ENCODE measurements at places on chromosomes 2 and 18.

GRCh38 chr2:113677330-113677729 is 50.3 kb downstream of the RABL2A start:
- no peak for DNase-seq

DNA sequence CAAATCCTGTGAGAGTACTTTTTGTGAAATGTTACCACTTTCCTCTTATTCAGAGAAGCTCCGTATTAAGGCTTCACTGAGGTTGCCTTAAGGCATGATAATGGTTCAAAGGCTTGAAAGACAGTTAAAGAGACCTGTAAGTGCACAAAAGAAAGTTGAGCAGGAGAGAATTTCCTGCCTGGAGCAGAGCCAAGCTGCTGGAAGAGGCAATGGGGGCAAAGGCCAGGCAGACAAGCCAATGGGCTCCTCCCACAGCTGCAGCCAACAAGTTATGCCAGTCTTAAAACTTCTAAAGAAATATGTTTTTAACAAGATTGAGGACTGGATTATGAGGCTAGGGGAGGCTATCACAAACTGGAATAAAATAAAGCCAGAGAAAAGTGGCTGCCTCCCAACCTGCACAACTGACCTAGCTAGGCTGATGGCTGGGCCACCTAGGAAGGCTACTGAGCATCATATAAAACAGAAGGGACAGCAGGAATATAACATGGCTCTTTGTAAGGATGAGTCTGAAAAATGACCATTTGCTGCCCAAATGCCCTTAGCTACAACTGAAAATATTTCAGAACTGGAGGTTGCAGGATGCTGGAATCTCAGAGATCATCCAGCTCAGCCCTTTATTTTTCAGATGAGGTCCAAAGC is 2.1 kb downstream of the IL1B start:
- DNase-seq, result peak; percentile 14

DNA sequence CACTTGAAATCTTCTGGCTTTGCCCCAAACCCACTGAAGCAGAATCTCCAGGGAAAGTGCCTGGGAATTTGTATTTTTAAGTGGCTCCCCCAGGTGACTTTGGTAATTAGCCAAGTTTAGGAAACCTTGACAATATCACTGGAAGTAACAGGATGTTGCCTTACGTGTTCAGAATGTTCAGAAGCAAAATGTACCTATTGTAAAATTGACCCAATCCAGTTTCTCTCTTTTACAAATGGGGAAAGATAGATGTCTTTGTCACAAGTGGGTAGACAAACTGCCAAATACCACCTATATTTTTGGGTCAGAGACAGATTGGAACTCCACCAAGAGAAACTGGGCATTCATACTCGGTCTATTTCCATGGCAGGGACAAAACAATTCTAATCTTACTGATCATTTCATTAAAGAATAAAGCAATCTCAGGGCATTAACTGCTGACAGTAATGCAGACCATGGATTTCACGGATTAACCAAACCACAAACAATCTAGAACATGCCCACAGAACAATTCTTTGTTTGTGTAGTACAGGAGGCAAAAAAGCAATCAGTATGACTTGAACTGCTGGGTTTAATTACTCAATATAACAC is 255.8 kb downstream of the ERBB4 start:
- no peak for DNase-seq

- peak; percentile 88 for DNase-seq
These were observed 2.1 kb downstream of the ARID5A start for GRCh38 chr2:96538487-96539214.

- no peak for DNase-seq
These were observed 9.3 kb downstream of the MEIS1 start for GRCh38 chr2:66443979-66444861.

- DNase-seq, result no peak
These were observed 191.9 kb upstream of the CRIM1 start for GRCh38 chr2:36163520-36164254.

DNA sequence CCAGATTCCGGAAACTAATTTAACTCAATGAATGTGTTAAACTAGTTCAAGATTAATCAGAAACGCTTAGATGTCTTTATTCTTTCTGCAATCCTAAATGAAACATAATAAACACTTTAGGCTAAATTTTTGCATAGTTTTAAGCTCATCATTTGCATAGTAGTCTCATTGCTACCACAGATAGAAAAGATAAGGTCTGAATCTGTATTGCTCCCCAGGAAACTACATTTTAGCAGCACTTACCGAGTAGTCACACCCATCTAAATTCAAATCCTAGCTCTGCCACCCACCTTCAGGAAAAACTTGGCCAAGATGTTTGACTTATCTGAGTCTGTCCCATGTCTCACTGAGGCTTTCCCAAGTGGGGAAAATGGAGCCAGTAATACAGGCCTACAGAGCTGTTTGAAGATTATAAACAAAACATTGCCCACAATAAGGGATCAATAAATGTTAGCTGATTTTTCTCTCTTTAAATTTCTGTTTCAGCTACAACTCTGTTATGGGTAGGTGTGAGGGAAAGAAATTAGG is 87.0 kb downstream of the GALNT3 start:
- no peak for DNase-seq

DNA sequence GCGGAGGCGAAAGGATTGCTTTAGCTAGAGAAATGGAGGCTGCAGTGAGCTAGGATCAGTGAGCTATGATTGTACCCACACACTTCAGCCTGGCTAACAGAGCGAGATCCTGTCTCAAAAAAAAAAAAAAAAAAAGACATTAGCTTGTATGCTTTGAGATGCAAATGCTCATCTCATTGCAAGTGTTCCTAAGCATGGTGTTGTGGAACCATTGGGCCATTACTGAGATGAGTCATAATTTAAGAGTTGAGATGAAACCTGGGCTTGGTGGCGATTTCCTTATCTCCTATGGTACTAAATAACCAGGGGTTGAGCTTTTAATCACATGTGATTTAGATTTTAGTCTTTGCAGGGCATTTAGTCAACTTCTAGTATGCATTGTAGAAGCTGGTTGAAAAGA is 2.2 kb downstream of the PLEKHA3 start:
- DNase-seq, result no peak

GRCh38 chr18:23730857-23731256 is 41.6 kb downstream of the LAMA3 start:
- DNase-seq, result no peak

- no peak for DNase-seq
These were observed 295.2 kb downstream of the PARD3B start for GRCh38 chr2:204840504-204840903.

DNA sequence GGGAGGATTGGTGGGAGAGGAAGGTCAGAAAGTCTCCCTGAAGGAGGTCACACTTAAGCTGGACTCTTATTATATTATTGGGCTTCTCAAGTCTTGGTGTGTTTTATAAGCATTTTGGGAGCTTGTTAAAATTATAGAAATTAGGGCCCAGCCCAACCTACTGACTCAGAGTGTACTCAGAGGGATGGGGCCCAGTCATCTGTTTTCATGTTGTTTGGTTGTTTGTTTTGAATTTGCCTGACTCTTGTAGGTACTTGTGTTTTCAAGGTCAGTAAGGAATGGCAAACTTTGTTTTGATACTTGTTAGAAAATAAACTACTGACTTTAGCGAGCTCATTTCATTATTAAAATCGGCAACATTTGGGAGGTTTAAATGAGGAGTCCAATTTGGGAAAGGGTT is 152.0 kb downstream of the INSIG2 start:
- no peak for DNase-seq

DNA sequence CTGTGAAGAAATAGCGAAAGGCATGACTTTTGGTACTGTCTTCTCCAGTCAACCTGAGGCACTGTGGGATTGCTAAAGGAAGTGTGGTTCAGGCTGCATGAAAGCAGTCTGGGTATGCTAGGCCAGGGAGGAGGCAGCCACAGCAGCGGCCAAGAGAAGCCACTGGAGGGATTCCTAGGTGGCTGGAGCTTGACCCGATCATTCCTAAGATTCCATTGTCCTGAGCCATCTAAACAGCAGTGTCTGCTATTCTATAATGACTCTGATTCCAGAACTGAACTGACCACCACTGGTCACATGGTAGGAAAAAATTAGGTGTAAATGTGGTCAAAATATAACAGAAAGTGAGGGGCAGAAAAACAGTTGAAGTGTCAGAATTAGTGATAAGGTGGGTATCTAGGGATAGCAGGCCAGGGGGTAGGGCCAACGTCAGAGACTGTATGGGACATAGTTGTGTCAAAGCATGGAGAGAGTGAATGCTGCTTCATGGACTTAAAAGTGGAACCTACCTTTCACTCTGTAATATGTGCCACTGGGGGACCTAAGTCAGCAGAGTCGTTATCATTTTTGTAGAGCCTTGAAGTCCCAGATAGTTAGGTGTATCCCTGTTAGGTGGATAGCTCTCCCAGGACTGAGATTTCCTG is 204.6 kb downstream of the CTNNA2 start:
- DNase-seq, result no peak

DNA sequence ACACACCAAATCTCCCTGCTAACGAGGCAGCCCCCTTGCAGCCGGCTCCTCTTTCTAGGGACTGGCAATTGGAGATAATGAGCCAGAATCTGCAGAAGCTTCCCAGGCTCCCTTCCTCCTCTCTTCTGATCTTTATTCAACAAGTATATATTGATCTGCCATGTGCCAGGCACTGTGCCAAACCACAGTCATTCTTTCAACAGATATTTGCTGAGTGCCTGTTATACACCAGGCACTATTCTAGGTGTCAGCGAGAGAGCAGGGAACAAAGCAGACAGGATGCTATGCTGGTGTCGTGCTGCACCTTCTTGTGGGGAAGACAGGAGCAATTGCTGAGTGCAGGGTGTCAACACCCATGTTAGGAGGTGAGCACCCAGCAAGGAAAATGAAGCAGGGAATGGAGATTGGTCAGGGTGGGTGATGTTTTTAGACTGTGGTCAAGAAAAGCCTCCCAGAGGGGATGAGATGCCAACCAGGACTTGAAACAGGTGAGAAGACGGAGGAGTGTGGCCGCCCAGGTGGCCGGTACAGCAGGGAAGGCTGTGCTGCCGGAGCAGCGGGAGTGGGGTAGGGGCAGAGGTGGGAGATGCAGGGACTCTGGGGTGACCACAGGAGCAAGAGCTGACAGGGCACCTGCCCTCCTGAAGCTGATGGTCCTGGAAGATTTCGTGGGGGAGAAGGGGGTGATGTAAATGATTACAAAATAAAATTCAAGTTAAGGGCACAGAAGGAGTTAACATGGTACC is 307.6 kb upstream of the RAB12 start:
- peak; percentile 24 for DNase-seq

- DNase-seq, result no peak
These were observed 152.8 kb upstream of the CWC22 start for GRCh38 chr2:180159921-180160320.

DNA sequence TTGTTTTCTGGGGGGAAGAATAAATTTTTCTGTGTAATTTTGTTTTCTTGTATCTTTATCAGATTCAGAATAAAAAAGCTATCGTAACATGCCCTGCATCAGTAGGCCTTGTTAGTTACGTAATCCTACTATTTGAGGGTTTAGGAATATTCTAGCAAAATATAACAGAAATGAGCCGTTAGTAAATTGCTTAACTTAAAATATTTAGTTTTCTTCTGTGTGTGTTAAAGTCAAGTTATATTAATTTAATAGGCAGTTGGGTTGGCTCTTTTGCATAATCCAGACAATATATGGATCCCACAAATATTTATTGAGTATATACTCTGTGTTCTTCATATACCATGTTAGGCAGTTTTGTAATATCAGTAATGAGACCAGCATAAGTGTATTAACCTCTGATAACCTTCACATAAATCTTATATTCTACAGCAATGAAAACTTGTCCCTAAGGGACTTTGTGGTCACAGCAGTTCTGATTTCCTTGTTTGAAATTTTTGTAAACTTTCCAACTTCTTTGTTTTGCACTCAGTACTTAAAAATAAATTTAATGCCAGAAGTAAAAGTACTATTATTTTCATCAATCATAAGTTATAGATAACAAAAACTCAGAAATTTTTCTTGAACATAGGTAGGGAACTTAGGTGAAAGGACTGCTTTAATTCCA is 151.9 kb downstream of the FMNL2 start:
- no peak for DNase-seq

- DNase-seq, result no peak
These were observed 166.0 kb downstream of the ARL4C start for GRCh38 chr2:234330902-234331301.

DNA sequence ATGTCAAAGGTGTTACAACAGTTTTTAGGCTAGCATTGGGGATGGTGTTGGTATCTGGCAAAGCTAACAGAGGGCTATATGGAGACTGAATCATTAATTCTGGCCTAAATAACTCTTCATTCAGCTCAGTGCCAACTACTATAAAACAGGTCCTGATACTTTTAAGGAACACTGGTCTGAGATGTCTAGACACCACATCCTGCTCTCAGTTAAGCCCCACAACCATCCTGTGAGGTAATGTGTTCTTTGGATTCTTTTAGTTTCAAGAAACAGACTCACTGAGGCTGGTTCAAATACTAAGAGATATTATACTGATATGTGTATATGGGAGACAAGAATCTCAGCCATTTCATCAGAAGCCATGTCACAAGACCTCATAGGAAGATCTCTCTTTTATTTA is 14.2 kb upstream of the HK2 start:
- DNase-seq, result no peak

GRCh38 chr18:903701-904100 is 970 bp upstream of the ADCYAP1 start:
- DNase-seq, result peak; percentile 71

- DNase-seq, result no peak
These were observed 137.9 kb upstream of the CXCR4 start for GRCh38 chr2:136255648-136256461.

GRCh38 chr2:124163840-124164239 is 138.8 kb downstream of the CNTNAP5 start:
- no peak for DNase-seq

- no peak for DNase-seq
These were observed 32.2 kb downstream of the GPR39 start for GRCh38 chr2:132448771-132449170.

DNA sequence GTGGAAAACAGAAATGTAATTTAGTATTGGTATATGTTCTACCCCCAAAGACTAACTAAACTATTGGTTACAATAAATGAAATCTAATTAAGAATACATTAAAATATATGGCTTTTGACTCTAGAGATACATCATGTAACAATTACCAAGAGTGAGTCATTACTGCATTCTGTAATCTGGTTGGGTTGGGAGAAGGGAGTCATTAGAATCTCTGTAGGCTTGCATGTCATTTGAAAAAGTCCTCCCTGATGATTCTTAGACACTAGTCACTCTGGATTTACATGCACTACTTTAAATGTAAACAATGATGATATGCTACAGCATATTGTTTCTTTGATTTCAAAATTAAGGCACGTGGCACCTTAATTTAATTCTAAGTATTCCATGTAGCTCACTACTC is 293.4 kb upstream of the CHST9 start:
- DNase-seq, result no peak

DNA sequence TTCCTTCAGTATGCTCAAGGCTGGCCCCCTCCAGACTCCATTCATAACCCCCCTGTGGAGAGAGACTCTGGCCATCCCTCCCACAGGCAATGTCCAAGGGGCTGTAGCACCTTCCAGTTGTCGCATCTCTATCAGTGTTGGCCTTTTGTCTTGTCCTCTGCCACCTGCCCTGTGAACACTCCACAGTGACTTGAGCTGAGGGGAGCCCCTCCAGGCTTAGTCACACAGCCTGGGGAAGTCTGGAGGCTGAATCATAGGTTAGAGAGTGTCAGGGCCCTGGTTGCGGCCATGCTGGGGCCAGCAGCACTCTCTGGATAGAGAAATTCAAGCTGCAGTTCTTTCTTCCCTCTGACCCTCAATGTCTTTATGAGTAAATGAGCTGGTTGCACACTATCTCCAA is 64.7 kb downstream of the GYPC start:
- no peak for DNase-seq

- no peak for DNase-seq
These were observed 8.9 kb downstream of the COX5B start for GRCh38 chr2:97654791-97655190.

- peak; percentile 19 for DNase-seq
These were observed 31.9 kb upstream of the TFPI start for GRCh38 chr2:187586011-187586641.

- no peak for DNase-seq
These were observed 122.6 kb upstream of the NOSTRIN start for GRCh38 chr2:168679741-168680310.
